D341Med (cell line): ENCODE measurements at places on chromosomes 2 and 18.

- no peak for DNase-seq
Observed at GRCh38 chr2:69221960-69222751, 164.9 kb downstream of the GFPT1 start.

GRCh38 chr2:20868377-20868776 is 45.5 kb upstream of the LDAH start:
- DNase-seq = no peak

- no peak for DNase-seq
Observed at GRCh38 chr2:72263776-72264060, 116.1 kb upstream of the CYP26B1 start.

GRCh38 chr2:219697811-219698747 is 70.6 kb downstream of the SLC4A3 start:
- DNase-seq = no peak

GRCh38 chr2:74101574-74102300 is 46.0 kb downstream of the BOLA3 start:
- no peak for DNase-seq

DNA sequence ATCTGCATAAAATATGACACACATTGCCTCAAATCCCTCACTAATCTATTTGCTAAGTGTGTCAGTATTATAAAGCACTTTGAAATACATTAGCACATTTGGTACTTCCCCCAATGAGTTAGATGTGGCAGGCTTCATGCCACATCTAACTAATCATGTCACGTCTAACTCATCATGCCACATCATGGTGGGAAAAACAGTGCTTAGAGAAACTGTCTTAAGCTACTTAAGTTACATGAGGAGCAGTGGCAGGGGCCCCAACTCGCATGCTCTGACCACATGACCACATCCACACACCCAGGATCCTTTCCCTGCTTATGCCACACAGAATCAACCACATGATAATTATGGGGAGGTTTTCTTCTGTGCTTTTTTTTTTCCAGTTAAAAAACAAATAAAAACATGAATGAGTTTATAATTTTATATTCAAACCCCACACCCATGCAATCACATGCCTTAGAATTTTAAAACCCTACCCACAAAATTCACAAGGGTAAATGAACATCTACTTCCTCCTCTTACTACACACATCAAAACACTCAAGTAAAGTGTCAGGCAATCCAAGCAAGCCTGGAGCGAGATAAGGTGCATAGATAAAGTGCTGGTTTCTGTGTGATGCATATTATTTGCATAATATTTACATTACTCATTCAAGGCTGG is 1.6 kb downstream of the ABCA12 start:
- DNase-seq = no peak

- DNase-seq = no peak
Observed at GRCh38 chr2:224838335-224838734, 122.2 kb upstream of the CCDC195 start.

DNA sequence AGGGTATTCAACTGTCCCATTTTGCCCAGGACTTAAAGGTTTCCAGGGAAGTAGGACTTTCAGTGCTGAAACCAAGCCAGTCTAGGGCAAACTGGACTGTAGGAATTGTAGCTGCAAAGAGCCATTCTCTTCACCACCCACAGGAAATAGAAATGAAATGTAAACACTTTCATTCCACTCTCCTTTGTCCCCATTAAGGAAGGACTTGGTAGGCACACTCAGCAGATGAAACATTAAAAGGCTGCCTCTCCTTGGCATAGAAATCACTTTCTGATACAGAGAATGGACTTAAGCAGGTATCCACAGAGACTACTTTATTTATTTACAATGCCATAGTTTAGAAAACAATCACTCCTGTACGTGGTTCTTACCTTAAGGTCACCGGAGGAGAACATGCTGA is 102.9 kb upstream of the CCDC195 start:
- no peak for DNase-seq

DNA sequence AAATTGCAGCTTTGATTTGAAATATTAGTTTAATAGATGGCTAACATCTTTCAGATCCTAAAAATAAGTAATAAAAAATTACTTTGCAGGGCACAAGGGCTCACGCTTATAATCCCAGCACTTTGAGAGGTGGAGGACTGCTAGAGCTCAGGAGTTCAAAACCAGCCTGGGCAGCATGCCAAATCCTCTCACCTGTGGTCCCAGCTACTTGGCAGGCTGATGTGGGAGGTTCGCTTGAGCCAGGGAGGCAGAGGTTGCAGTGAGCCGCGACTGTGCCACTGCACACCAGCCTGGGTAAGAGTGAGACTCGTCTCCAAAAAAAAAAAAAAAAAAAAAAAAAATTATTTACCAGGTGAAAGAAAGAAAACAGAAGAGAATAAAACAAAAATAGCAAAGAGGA is 449.8 kb downstream of the NRXN1 start:
- no peak for DNase-seq

GRCh38 chr2:203543898-203544328 is 8.8 kb upstream of the RAPH1 start:
- DNase-seq = no peak

- no peak for DNase-seq
Observed at GRCh38 chr2:29694741-29695140, 226.6 kb downstream of the ALK start.

DNA sequence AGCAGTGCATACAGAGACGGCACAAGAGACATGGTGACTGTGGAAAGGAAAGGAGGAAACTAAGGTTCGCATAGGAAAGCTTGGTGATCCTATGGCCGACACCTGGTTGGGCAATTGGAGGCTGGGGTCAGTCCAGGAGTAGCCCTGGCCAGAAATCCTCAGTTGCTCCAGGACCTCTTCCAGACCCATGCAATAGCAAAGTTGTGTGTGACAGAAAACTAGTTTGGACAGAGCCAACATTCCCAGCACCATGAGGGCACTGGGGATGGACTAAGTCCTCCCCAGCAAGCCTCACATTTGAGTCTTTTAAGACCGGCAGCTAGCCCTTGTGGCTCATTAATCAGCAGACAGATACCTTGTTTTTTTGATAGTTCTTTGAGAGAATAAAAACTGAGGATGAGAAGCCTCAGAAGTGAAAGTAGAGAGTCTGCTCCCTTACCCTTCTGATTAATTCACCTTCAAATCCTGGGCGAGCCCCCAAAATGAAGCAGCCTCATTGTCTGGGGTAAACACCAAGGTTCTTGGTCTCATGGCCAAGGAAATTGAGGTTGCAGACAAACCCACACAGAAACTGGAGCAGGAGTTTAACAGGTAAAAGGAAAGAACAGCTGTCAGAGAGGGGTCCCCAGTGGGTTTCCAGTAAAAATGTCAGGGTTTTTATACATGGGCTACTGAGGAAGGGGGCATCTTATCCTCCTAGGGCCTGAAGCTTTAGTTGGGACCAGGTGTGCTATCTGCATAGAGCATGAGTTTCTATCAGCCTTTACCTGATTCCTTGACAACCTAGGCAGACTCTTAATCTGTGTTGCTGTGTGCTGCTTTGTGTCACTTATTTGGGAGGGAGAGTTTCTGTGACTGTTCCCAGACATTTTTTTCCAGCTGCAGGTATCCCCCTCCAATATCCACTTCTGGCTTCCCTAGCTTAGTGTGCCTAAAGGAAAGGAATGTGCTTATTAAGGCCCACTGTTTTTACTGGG is 39.1 kb downstream of the STK17B start:
- DNase-seq = no peak

DNA sequence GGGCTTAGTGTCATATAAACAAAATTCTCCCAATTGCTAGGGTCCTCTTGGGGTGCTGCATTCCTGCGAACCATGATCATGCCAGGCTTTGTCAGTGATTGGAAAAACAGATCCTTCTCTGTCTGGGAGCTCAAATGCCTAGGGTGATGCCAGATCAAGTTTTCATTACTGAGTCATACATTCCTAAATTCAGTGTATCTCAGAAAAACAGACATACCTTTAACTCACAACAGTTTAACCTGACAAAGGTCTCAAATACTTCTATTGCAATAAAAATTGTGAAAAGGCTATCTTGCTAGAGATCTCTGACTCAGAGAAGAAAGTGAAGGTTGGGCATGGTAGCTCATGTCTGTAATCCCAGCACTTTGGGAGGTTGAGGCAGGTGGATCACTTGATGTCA is 86.9 kb downstream of the SH3YL1 start:
- no peak for DNase-seq

- DNase-seq = no peak
Observed at GRCh38 chr18:23835506-23835905, 146.3 kb downstream of the LAMA3 start.

- peak; percentile 62 for DNase-seq
Observed at GRCh38 chr2:238259061-238260020, 19.5 kb upstream of the HES6 start.

- DNase-seq = no peak
Observed at GRCh38 chr2:51994123-51994763, 962.3 kb upstream of the NRXN1 start.

GRCh38 chr2:19860022-19860421 is 41.8 kb downstream of the TTC32 start:
- DNase-seq = no peak

DNA sequence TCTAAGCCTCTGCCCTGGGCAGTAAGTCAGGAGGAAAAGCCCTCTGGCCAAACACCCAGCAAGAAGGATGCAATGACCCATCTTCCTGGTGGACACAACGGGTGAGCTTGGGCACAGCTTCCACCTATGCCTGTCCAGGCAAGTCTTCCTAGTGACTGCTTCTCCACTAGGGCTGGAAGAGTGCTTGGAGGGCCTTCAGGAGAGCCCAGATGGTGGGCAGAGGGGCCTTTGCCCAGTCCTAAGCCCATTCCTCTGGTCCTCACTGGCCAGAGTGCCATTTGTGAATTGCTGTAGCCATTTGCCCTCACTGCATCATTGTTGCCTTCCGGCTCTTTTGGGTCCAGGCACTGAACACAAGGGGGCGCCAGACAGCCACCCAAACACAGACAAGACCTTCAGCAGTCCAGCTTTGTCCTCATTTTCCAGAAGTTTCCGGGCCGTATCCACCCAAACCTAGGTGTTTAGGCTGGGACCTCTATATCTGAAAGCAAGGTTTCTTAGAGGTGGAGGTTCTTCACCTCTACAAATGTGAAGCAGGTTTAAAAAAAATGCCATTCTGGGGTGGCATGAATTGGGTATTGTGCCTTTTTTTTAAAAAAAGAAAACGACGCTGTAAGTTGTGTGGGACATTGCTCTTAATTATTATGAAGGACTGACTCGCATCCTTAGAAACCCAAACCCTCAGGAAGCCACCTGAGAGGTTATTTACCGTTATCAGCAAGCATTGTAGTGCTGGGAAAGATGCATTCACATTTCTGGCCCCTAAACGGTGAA is 29.5 kb downstream of the PAX8 start:
- peak; percentile 77 for DNase-seq

DNA sequence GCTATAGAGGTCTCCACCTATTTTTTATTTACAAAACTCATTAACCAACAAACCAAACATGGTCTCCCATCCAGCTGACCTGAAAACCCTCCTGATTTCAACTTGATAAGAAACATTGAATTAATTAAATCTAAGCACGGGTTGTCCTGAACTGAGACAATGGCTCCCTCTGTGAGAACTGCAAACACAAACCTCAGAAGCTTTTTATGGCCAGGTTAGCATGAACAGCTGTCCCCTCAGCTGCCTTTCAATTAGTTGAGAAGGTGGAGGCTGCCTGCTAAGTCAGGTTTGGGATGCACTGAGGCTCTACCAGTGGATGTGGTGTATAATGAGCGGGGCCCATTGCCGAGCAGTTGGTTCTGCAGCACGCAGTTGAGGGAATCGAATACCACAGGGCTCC is 258.5 kb upstream of the DDX18 start:
- DNase-seq = no peak

- no peak for DNase-seq
Observed at GRCh38 chr18:28715206-28715605, 538.3 kb upstream of the CDH2 start.

DNA sequence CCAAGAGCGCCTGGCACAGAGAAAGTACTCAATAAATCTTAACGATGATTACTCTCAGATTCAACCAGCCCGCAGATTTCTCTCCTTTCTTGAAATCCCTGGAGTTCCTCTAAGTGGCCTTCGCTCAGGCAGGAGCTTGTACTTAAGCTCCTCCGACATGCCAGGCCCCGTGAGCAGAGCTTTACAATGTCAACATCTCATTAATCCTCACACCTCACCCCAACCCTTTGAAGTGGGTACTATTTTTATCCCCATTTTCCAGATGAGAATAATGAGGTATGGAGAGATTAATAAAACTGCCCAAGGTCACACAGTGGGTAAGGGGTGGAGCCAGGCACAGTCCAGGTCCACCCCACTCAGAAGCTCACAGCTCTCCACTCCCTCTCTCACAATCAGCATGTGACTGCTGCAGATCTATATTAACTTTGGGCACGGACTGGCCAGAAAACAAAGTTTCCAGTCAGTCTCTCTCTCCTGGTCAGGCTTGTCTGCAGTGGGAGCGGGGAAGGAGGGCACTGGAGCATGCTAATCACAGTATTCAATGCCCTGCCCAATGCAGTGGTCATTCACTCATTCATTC is 18.0 kb downstream of the DNMT3A start:
- peak; percentile 57 for DNase-seq

DNA sequence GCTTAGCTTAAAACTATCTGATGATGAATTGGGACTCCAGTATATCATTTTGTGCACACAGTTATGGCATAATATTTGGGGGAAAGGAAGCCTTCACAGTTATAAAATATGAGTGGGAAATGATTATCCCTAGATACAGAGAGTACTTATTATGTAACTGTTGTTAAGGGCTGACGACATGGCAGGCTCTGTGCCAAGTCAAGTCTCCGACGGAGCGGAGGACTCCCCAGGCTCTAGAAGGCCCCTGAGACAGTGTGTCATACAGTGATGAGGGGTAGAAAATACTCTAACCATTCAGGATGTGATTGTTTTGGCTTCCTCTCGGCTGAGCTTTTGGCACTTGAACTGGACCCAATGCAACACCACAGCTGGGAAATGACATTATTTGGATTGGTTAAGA is 211.8 kb downstream of the SLC8A1 start:
- DNase-seq = peak; percentile 59

DNA sequence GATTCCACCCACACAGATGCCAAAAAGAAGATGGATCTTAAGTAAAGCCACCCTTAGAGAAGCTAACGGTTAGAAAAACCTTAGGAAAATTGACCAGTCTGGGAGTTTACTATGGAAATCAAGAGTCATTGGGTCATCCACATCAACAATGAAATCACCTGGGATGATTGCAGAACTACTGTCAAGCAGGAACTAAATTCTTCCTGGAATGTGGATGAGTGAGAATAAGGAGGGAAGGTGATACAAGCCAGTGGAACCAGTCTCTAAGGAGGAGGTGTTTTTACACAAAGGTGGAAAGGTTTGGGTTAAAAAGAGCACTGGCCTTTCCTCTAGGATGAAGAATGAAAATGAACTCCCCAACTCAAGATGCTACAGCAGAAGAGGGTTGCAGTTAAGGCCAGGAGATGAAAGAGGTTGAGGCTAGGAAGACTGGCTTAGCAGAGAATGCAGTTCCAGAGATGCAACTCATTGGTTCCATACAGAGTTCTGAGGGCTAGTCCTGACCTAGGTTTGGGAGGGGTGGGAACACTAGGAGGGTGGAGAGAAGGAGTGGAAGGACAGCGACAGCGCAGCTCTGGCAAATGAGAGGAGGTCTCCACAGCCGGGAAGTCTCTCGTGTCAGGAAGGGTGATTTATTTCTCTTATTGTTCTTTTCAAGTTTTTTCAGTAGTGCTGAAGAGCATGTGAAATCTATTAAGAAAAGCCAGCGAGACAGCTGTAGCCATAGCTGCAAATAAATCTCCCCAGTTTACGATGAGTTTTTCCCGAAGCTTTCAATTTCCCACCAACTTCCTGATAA is 27.7 kb upstream of the KDM3A start:
- no peak for DNase-seq
